ENCODE measurements at places on chromosomes 2 and 18.

- no peaks in the 10 kb centered on the region for H3K36me3 ChIP-seq
- no peak overlapping the region for H3K27ac ChIP-seq
- H3K27me3 ChIP-seq, result no peaks in the 10 kb centered on the region
- DNase-seq, result no peak
Measured at GRCh38 chr2:18373664-18374063, 186.8 kb downstream of the RDH14 start.

DNA sequence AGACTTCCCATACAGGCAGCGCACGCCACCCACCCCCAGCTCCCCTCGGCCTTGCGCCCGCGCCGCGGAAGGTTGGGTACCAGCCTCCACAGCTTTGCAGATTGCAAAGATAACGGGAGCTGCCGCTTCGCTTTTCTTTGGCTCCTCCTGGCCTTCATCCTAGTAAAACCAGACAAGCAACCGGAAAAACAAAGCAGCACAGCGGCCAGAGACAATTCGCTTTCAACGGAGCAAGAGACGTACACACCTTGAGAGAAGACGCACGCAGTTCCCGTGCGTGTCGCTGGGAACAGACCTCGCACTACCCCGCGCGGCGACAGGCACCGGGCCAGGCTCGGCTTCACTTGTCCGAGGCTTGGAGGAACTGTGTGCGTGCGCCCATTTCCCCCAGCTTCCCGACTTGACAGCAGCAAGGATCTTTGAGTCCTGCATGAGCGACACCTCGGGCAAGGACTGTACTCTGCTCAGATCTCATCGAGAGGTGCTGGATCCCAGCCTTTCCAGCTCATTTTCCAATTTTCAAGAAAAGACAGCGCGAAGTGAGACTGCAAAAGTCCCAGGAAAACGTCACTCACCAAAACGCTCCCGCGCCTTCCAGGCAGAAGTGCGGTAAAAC lies 964 bp downstream of the ZBTB7C start:
- no peak for DNase-seq
- H3K36me3 ChIP-seq, result no peaks in the 10 kb centered on the region
- peak overlapping the region; percentile 80 for H3K4me3 ChIP-seq
- H3K4me1 ChIP-seq, result peaks cover 8% of the 10 kb centered on the region
- no peak overlapping the region for H3K27ac ChIP-seq

GRCh38 chr2:85981579-85982247 lies 92.9 kb upstream of the ST3GAL5 start:
- no peaks in the 10 kb centered on the region for H3K36me3 ChIP-seq
- H3K27ac ChIP-seq, result no peak overlapping the region
- DNase-seq, result peak; percentile 0
- peaks cover 2% of the 10 kb centered on the region for H3K27me3 ChIP-seq
- no peak overlapping the region for H3K4me3 ChIP-seq
- H3K4me1 ChIP-seq, result no peaks in the 10 kb centered on the region

GRCh38 chr2:133570542-133570941 lies 2.3 kb upstream of the NCKAP5 start:
- no peak overlapping the region for H3K4me3 ChIP-seq
- no peaks in the 10 kb centered on the region for H3K36me3 ChIP-seq
- H3K27me3 ChIP-seq, result peaks cover 41% of the 10 kb centered on the region
- no peak overlapping the region for H3K27ac ChIP-seq

DNA sequence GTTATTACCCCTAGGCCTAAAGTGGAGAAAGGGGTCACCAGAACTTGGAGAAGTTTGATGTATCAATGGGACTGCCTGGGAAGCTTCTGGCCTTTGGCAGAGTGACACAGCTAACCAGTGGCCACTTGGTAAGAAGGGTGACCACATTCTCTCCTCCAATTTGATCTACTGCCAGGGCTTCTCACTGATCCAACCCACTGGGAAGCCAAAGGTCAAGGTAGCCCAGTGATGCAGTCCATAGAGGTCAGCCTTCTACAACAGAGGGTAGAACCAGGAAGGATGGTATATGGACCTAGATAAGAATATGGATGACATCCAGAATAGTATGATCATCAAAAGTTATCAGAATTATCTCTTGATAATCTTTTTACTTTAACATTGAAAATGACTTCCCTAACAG lies 493.6 kb downstream of the NYAP2 start:
- H3K36me3 ChIP-seq, result no peaks in the 10 kb centered on the region
- no peak for DNase-seq
- peaks cover 6% of the 10 kb centered on the region for H3K4me1 ChIP-seq
- no peak overlapping the region for H3K27ac ChIP-seq
- no peaks in the 10 kb centered on the region for H3K27me3 ChIP-seq

- peaks cover 8% of the 10 kb centered on the region for H3K36me3 ChIP-seq
- peak overlapping the region; percentile 65 for H3K27ac ChIP-seq
- peaks cover 5% of the 10 kb centered on the region for H3K27me3 ChIP-seq
- peaks cover 20% of the 10 kb centered on the region for H3K4me1 ChIP-seq
Measured at GRCh38 chr2:135874777-135875365, 1.4 kb downstream of the MCM6 start.

GRCh38 chr2:196729418-196729817 lies 70.1 kb downstream of the GTF3C3 start:
- H3K36me3 ChIP-seq, result peaks cover 21% of the 10 kb centered on the region
- H3K4me1 ChIP-seq, result peaks cover 19% of the 10 kb centered on the region

DNA sequence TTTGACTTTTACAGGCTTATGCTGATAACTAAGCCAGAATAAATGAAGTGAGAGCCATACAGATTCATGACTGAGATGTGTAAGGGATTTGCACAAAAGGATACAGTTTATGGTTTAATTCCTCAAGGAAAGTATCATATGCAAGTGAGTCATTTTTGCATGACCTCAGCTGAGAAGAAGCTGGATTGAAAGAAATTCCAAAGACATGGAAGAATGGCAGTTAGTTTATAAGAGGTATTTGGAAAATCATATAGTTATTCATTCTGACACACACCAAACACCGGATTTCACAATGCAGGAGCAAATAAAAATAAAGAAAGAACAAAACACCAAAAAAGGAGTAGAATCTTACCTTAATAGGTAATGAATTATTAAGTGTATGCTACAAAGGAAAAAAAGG lies 83.2 kb upstream of the RND3 start:
- no peaks in the 10 kb centered on the region for H3K36me3 ChIP-seq
- no peak overlapping the region for H3K4me3 ChIP-seq
- peaks cover 3% of the 10 kb centered on the region for H3K4me1 ChIP-seq
- H3K27me3 ChIP-seq, result no peaks in the 10 kb centered on the region

DNA sequence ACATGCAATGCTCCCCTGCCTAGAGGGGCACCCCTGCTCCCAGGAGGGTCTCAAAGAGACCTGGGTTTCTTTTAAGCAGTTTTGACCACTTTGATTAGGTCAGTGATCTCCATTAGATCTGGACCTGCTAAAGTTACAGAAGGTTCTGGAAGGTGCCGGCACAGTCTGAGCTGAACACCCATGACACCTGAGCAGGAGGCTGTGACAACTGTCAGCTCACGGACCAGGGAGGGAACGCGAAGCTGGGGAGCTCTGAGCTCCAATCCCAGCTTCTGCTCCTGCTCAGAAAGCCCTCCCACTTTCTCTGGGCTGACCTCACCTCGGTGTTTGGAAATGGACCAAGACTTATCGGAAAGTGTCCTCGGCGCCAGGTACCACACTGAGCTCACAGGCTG lies 113.8 kb downstream of the NFATC1 start:
- DNase-seq, result no peak
- H3K4me3 ChIP-seq, result no peak overlapping the region

DNA sequence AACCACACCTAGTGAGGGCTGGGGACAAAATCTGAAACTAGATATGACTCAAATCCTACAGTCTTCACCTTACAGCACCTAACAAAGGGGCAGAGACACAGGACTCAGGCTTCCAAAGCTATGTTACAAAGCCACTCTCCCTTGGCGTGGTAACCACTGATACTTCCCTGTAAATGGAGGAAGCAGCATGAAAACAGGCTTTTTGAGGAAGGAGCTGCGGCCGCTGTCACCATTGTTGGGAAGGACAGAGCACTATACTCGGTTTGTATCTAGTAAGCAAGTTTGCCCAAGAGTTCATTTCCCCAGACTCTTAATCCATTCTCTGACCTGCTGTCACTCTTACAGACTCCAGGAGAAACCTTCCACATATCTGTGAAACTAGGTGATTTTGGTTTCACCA lies 60.3 kb downstream of the LONRF2 start:
- no peak overlapping the region for H3K4me3 ChIP-seq
- DNase-seq, result no peak

- no peak overlapping the region for H3K4me3 ChIP-seq
- peaks cover 16% of the 10 kb centered on the region for H3K4me1 ChIP-seq
- H3K27ac ChIP-seq, result no peak overlapping the region
- H3K27me3 ChIP-seq, result peaks cover 11% of the 10 kb centered on the region
- DNase-seq, result no peak
- H3K36me3 ChIP-seq, result no peaks in the 10 kb centered on the region
Measured at GRCh38 chr2:239499726-239500573, 99.1 kb upstream of the HDAC4 start.

- peak overlapping the region; percentile 81 for H3K27ac ChIP-seq
- H3K4me1 ChIP-seq, result peaks cover 15% of the 10 kb centered on the region
- H3K4me3 ChIP-seq, result peak overlapping the region; percentile 83
- H3K36me3 ChIP-seq, result no peaks in the 10 kb centered on the region
- DNase-seq, result no peak
Measured at GRCh38 chr2:144333143-144333555, 186.8 kb downstream of the ZEB2 start.

DNA sequence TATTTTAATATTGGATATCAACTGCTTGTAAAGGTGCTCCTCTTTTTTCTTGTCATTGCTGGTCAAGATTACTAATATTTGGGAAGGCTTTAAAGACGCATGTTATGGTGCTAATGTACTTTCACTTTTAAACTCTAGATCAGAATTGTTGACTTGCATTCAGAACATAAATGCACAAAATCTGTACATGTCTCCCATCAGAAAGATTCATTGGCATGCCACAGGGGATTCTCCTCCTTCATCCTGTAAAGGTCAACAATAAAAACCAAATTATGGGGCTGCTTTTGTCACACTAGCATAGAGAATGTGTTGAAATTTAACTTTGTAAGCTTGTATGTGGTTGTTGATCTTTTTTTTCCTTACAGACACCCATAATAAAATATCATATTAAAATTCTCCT lies 38.2 kb downstream of the COL3A1 start:
- no peak overlapping the region for H3K27ac ChIP-seq
- H3K36me3 ChIP-seq, result no peaks in the 10 kb centered on the region
- H3K4me3 ChIP-seq, result no peak overlapping the region
- DNase-seq, result no peak
- no peaks in the 10 kb centered on the region for H3K4me1 ChIP-seq

- H3K4me3 ChIP-seq, result no peak overlapping the region
- DNase-seq, result no peak
- H3K4me1 ChIP-seq, result peaks cover 17% of the 10 kb centered on the region
- H3K27ac ChIP-seq, result no peak overlapping the region
Measured at GRCh38 chr2:149009576-149010461, 28.7 kb upstream of the LYPD6B start.

DNA sequence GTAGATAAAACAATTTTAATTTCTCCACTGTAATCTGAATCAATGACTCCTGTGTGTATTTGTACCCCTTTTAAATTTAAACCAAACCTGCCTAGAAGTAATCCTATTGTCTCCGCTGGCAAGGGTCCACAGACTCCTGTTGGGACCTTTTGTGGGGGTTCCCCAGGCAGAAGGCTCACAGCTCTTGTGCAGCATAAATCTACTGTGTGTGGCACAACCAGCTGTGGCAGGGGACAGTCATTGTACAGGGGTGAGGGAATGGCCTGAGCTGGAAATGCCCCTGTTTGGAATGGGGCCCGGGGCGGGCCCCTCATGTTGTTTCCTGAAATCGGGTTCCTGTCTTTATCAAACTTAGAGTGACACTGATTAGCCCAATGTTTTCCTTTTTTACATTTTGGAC lies 318.2 kb upstream of the FAM98A start:
- no peaks in the 10 kb centered on the region for H3K27me3 ChIP-seq
- H3K4me1 ChIP-seq, result no peaks in the 10 kb centered on the region
- no peak overlapping the region for H3K27ac ChIP-seq
- no peaks in the 10 kb centered on the region for H3K36me3 ChIP-seq

DNA sequence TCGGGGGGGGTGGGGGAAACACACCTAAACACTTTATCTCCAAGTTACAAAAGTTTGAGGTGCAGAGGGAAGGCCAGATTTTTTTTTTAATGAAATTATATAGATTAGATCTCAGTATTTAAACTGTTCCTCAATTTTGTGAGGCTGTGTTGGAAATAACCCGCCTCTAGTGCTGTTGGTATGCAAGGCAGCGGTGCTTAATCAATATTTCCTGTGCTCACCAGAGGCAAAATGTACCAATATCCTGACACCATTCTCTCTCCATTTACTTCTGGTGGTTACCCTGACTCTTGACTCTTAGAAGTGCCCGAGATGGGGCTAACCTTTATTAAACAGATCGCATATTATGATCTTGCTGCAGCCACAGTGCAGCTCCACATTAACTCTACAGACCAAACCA lies 54.8 kb upstream of the EML6 start:
- peaks cover 9% of the 10 kb centered on the region for H3K4me1 ChIP-seq
- H3K4me3 ChIP-seq, result no peak overlapping the region
- H3K36me3 ChIP-seq, result peaks cover 46% of the 10 kb centered on the region

DNA sequence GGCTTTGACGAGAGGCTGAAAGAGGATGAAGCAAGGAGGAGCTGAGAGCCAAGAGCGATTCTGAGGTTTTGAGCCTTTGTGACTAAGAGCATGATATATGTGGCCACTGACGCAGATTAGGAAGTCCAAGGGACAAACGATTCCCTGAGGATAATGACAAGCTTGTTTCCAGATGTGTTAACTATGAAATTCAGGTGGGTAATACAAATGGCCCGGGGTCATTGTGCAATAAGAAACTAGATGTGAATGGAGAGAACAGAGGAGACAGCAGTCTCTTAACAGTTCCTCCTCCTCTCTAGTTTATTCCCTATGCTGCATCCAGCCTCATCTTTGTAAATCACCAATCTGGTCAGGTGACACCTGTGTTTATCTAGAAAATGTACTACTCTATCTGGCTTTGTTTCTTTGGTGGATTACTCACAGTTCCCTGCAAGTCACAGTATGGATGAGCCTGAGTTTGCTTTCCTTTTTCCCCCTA lies 84.2 kb downstream of the SOCS6 start:
- H3K4me3 ChIP-seq, result no peak overlapping the region
- H3K27ac ChIP-seq, result no peak overlapping the region
- DNase-seq, result no peak
- peaks cover 38% of the 10 kb centered on the region for H3K4me1 ChIP-seq

DNA sequence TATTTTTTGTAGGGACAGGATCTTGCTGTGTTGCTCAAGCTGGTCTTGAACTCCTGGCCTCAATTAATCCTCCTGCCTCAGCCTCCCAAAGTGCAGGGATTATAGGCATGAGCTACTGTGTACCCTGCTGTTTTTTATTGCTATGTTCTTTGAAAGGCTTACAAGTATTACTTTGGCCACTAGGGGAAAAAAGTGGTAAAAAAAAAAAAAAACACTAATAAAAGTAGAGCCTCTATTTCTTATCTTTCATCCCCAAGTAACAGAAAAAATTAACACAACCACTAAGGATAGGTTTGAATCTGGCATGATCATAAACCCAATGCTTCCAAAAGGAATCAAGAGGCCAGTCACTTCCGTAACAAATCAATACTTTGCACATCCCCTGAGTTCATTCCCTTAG lies 11.6 kb downstream of the NOL10 start:
- no peak overlapping the region for H3K4me3 ChIP-seq
- H3K27ac ChIP-seq, result no peak overlapping the region
- DNase-seq, result no peak
- no peaks in the 10 kb centered on the region for H3K4me1 ChIP-seq

Data from progenitor cell of endocrine pancreas (in vitro differentiated cells).